ENCODE measurements at places on chromosomes 7 and 10. TPM values are rescaled to one million over a fixed set of nuclear protein-coding genes. Genes with fewer than 3 reads are reported as not detected.

The ACTL6B gene
- total RNA-seq = not detected

The TAS2R3 gene
- total RNA-seq = 1.0 TPM

DNA sequence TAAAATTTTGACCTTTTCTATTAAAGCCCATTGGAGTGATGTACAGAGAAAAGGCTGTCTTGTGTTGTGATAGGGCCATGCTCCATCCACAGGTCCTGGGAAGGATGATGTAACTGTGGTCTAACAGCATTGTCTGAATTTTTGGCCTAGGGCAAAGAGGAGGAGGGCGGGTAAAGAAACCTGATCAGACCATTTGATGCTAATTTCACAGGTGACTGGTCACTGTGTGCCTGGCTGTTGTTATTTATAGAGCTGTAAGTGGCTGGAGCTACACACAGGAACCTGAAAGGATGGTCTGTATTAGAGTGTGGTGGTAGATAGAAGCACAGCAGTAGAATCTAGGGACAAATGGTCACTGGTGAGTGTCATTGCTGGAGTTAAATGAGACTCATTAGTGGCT, 182.1 kb downstream of the AUTS2 start:
- no peak for DNase-seq

- no peak for DNase-seq
Measured at GRCh38 chr7:74655324-74655723, 2.2 kb upstream of the GTF2I start.

The NUTM2A gene
- 0.22 TPM for total RNA-seq

GRCh38 chr10:44749151-44749550, 162.0 kb upstream of the TMEM72 start:
- DNase-seq = no peak

The LIPM gene
- not detected for total RNA-seq

GRCh38 chr10:78049851-78050250, 16.2 kb downstream of the RPS24 start:
- DNase-seq = no peak

- DNase-seq = no peak
Measured at GRCh38 chr10:11598712-11599397, 12.6 kb downstream of the USP6NL start.

DNA sequence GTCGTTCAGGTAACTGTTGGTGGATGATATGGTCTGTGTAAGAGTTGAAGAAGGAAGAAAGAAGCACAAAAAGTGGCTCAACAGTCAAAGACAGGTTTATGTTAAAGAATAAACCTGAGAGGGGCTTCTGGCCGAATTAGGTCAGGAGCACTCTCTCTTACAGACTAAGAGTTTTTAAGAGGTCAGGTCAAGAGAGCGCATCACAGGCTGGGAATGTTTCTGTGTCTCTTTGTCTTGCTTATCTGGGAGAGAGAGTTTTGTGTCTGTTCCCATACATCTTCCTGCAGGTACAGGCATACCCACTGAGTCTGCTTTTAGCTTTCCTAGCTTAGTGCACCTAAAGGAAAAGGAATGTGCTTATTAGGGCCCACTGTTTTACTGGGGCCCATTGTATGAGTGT, 22.2 kb upstream of the PRPF18 start:
- no peak for DNase-seq

The CHAT gene
- total RNA-seq = not detected

The TMEM196 gene
- total RNA-seq = not detected

- DNase-seq = no peak
Measured at GRCh38 chr10:48536156-48536500, 68.7 kb downstream of the ARHGAP22 start.

- no peak for DNase-seq
Measured at GRCh38 chr10:83820033-83820432, 319.3 kb upstream of the GHITM start.

GRCh38 chr7:141663081-141663849, 38.7 kb downstream of the DENND11 start:
- DNase-seq = no peak

DNA sequence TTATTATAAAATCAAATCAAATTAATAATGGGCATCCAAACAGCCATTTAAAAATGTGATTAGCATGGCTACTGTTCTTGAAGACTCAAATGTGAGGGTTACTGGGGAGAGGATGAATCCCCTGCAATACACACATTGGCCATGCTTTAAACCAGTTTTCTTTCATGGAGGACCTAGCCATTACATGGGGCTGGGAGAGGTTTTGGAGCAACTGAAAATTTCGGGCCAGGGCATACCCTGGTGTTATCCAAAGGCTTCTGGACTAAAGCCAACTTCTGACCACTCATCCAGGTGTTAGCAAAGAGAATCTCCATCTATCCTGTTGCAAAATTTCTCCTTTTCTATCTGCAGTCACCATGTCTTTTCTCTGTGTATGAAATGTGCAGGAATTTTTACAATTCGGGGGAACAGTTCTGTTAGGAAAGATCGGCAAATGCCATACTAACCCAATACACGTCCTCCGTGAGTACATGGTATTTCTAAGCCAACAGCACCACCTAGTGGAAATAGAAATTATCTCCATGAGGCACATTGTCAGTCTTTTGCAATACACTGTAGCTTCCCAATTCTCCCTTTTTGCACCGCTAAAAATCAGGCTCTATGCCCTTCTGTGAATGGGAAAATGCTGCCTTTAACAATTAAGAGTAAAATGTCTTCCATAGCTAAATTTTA, 47.0 kb upstream of the ZNF107 start:
- DNase-seq = no peak

DNA sequence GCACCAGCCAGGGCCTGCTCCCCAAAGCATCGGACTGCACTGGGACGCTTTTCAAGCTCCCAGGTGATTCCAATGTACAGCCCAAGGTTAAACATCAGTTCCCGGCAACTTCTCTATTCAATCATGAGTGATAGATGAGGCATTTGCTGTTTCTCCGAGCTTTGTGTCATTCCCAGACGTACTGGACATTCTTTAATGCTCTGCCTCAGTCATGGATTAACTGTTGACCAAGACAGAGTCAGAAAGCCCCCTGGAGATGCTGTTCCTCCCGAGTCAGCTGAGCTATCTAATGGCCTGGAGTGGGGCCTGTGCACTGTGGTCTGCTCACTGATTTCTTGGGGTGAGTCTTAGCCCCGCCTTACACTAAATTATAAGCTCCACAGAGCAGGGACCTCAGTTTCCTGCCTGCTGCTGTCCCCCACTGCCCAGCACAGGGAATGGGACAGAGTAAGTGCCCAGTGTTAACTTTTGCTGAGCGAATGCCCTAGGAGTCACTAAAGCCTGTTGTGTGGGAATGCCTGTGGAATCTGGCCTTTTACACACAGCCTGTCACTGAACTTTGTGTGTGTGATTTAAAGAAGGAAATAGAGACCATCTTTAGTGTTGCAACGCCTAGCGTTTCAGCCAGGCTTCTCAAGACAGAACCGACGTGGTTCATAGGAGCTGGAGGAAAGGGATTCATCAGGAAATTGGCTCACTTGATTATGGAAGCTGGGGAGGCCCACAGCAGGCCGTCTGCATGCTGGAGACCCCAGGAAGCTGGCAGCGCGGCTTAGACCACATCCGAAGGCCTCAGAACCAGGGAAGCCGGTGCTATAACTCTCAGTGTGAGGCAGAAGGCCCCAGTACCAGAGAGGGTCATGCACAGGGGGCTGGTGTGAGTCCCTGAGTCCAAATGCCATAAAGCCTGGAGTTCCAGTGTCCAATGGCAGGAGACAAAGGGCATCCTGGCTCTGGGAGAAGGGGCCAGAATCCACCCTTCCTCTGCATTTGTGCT, 29.3 kb upstream of the RNF32 start:
- no peak for DNase-seq

DNA sequence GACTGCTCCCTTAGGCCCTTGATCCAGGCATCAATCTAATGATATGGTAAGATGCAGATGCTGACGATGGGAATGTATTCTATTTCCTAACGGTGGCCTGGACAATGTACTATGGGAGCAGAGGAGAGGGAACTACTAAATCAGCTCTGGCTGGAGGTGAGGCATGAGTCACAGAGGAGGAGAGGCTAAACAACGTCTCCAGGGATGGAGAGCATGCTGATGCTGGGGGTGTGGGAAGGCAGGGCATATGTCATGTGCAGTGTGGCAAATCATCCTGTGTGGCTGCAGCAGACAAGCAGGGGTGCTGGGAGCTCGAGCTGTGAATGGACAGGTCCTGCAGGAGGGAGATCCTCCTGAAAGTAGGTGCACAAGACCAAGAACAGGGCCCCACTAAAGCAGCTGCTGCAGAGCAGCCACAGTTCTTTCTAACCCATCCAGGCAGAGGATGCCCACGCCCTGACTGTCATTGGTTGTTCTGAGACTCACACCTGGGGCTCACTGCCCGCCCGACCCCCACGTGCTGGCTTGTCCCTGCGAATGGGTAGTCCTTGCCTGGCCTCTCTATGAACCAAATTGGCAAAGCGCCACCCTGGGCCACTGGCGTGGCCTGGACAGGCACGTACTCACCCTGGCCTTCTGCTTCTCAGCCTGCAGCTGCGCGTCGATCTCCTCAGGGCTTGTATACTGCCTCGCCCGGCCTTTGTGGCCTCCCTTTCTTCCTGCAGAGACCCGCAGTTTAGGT, 4.0 kb downstream of the PDAP1 start:
- DNase-seq = no peak

- DNase-seq = no peak
Measured at GRCh38 chr7:29173458-29173857, 21.1 kb upstream of the CHN2 start.

The UCMA gene
- total RNA-seq = not detected

DNA sequence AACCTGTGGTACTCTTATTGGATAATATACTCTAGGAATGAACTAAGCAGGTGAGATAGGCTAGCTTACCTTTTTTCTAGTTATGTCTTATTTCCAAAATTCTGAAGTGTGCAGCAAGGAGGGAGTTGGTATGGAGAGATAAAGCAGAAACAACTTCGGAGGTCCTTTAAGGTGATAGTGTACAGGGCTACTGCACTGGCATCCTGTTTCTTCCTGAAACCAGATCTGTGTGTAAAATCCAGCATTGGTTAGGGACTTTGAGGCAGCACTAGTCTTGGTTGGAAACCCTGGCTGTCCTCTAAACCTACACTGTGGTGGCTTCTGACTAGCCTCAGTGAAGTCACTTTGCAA, 66.9 kb upstream of the STRIP2 start:
- no peak for DNase-seq

The DGKB gene
- total RNA-seq = not detected

DNA sequence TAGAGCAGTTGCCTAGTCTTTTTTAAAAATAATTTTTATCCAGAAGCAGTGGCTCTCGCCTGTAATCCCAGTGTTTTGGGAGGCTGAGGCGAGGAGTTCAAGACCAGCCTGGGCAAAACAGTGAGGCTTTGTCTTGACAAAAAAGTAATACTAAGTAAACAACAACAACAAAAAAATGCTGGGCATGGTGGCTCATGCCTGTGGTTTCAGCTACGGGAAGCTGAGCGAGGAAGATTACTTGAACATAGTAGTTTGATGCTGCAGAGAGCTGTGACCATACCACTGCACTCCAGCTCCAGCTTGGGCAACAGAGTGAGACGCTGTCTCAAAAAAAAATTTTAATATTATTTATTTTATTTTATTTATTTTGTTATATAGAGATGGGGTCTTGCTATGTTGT, 31.3 kb upstream of the TPST1 start:
- no peak for DNase-seq

DNA sequence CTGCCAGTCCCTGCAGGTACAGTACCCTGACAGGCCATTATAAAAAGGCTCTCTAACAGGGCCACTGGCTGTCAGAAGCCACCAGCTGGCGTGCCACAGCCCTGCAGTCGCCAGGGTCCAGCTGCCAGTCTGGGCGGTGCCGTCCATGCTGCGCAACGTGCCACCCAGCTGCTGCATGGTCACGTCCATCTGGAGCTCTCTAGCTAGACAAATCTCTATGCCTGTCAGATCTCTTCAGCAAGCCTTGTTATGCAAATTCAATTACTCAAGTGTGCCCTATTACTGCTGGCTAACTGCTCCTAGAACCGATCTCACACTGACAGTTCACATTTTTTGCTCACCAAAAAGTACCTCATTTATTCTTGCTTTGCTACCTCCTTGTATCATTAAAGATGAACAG, 75.9 kb downstream of the HIBADH start:
- no peak for DNase-seq

DNA sequence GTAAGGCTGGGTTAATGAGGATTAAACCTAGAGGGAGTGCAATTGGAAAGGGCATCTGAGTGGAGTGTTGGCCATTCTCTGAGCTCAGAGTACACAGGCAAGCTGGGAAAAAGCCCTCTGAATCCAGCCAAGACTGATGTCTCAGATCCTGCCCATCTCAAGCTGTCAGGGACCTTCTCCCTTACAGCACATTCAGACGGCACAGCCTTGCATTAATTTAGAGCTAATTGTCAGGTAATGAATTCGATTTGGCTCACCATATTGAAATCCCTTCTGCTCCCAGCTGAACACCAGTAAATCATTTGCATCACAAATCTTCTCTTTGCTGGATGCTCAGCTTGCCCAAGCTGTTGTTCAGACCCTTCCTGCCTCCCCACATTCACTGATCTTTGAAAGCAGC, 399.3 kb upstream of the PODXL start:
- no peak for DNase-seq

DNA sequence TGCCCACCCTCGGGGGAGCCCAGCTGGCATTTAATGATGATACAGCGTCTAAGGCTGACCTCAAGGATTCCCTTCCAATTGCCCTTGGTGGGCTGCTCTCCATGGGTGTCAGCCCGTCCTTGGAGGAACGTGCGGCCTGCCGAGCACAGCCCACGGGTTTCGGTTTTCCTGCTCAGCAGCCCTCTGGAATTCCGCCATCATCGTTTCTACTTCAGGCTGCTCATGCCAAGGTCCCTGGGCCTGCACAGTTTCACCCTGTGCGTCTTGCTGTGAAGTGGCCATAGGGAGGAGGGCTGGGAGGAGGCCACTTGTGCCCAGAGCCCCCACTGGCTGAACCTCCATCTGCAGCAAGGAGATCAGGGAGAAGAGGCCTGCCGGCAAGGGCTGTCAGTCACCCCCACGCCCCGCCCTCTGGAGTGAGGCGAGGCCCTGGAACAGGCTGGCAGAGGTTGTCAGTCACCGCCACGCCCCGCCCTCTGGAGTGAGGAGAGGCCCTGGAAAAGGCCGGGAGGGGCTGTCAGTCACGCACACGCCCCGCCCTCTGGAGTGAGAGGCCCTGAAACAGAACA, 82.8 kb downstream of the CHST15 start:
- no peak for DNase-seq

- no peak for DNase-seq
Measured at GRCh38 chr7:132239422-132239994, 336.8 kb downstream of the PLXNA4 start.

The HKDC1 gene
- total RNA-seq = not detected

DNA sequence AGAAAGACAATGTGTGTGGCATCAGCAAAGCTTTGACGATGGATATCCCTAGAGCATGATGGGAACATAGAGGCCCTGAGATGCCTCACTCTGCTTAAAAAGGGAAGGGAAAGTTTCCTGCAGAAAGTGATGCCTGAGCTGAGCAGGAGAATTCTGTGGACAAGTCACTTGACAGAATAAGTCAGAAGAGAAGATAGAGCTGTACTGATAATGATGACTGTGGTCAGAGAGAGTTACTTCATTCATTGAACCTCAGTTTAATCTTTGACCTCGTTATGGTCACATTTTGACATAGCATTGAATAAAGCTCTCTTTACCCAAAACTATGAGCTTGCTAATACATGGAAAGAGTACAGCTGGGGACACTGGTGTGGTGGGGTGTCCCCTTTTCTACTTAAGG, 7.6 kb downstream of the CUBN start:
- DNase-seq = no peak
